GM12878 (cell line): ENCODE measurements at places on chromosomes 11 and 22. TPM values are rescaled to one million over a fixed set of nuclear protein-coding genes. Genes with fewer than 3 reads are reported as not detected.

DNA sequence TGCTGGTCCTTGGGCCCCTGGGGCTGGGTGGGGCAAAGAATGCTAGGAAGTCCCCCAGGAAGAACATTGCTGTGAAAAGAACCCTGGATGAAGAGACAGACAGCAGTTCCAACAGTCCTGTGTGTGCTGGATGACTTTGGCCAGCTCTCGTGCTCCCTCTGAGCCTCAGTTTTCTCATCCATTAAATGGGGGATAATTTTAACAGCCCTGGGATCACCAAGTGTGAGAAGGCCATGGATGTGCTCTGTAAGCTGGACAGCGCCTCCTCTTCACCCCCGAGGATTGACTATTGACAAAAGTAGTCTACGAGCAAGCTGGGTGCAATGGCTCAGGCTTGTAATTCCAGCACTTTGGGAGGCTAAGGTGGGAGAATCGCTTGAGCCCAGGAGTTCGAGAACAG lies 2.5 kb downstream of the LARGE2 start:
- H3K27me3 ChIP-seq: peaks cover 6% of the 10 kb centered on the region
- no peak overlapping the region for H3K4me3 ChIP-seq
- H3K27ac ChIP-seq: no peak overlapping the region
- peaks cover 7% of the 10 kb centered on the region for H3K4me1 ChIP-seq
- H3K36me3 ChIP-seq: no peaks in the 10 kb centered on the region

GRCh38 chr11:9739123-9739900 lies 75.4 kb downstream of the SWAP70 start:
- H3K27ac ChIP-seq: peak overlapping the region; percentile 24
- peaks cover 23% of the 10 kb centered on the region for H3K36me3 ChIP-seq
- no peak overlapping the region for H3K4me3 ChIP-seq
- DNase-seq: no peak

DNA sequence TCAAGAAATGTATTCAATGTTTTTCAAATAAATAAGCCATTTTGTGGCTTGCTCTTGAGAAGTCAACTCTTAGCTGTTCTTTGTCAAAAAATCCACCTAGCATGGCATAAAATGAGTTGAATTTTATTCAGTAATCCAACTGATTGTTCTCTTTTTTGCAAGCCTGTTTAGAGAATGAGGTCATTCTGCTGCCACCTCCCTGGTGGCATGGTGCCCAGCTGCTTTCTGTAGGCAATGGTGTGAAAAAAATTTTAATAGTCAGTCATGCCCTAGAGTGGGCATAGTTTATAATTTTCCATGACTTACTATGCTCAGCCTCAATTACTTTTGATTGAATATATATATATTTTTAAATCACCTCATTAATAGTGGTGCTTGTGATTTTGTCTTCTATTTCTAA lies 177.2 kb downstream of the INSC start:
- H3K36me3 ChIP-seq: no peaks in the 10 kb centered on the region
- H3K4me3 ChIP-seq: no peak overlapping the region
- no peaks in the 10 kb centered on the region for H3K4me1 ChIP-seq
- no peak for DNase-seq

- no peaks in the 10 kb centered on the region for H3K27me3 ChIP-seq
- DNase-seq: no peak
- no peaks in the 10 kb centered on the region for H3K4me1 ChIP-seq
- no peak overlapping the region for H3K27ac ChIP-seq
- H3K36me3 ChIP-seq: no peaks in the 10 kb centered on the region
These were observed 120.9 kb upstream of the B3GAT1 start for GRCh38 chr11:134532921-134533421.

DNA sequence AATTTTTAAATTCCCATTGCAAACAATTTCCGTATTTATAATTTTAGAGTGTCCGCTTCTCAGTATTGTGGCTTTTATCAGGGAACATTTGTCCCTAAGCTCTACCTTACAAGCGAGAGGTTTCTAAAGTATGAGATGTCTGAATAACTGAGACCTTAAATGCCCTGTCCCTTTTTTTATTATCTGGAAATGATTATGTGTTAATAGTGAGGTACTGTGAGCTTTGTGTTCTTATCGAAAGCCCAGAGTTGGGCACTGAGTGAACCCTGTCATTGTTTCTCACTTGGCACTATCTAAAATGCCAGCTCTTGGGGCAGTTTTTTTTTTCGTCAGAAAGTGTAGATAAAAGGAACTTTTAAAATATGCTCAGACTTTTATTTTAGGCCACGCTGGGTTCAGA lies 9.5 kb downstream of the CTTN start:
- H3K27ac ChIP-seq: no peak overlapping the region
- no peaks in the 10 kb centered on the region for H3K4me1 ChIP-seq
- no peak overlapping the region for H3K4me3 ChIP-seq
- no peaks in the 10 kb centered on the region for H3K36me3 ChIP-seq
- no peaks in the 10 kb centered on the region; the same call in 1 of the 2 replicates for H3K27me3 ChIP-seq

- no peaks in the 10 kb centered on the region for H3K36me3 ChIP-seq
- no peak overlapping the region for H3K4me3 ChIP-seq
- H3K27ac ChIP-seq: no peak overlapping the region
- DNase-seq: no peak
These were observed 4.0 kb downstream of the PAX6 start for GRCh38 chr11:31806928-31807798.

The OR5M3 gene
- total RNA-seq: not detected in 2 replicates

DNA sequence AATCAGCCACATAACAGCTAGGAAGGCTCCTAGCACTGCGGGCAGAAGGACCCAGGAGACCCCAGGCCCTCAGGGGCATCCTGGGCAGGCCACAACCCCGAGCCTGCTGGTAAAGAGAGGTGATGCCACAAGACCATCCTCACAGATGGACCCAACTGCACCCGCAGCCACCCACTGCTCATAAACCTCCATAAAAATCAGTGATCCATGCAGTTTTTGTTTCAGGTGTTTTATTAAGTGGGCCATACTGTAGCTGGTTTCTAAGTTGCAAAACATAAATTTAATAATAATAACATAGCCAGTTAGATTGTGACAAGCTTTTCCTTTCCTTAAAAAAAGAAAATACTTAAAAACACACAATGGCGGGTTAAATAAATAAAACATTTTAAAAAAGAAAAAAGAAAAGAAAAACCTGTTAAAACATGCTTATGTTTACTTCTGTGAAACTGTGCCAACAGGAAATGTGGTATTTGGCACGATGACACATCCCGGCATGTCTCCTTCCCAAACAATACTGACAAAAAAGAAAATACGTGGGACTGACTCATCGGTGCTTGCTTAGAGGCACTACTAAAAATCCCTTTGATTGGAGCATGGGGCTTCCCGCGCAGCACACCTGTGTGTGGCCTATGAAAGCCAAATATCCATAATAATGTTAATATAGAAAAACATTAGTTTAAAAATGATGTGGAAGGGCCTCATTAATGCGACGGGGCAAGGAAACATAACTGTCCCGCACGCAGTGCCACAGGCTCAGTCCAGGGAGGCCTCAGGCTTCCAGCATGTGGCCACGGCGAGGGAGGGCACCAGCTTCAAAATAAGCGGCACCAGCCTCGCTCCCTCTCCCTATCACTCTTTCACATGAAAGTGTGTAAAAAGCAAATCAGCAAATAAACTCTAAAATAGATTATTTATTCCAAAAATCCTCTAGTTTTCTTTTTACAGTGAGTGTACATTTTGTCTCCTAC lies 47.5 kb upstream of the SCUBE2 start:
- no peaks in the 10 kb centered on the region for H3K27me3 ChIP-seq
- no peak overlapping the region for H3K27ac ChIP-seq
- H3K4me3 ChIP-seq: no peak overlapping the region

DNA sequence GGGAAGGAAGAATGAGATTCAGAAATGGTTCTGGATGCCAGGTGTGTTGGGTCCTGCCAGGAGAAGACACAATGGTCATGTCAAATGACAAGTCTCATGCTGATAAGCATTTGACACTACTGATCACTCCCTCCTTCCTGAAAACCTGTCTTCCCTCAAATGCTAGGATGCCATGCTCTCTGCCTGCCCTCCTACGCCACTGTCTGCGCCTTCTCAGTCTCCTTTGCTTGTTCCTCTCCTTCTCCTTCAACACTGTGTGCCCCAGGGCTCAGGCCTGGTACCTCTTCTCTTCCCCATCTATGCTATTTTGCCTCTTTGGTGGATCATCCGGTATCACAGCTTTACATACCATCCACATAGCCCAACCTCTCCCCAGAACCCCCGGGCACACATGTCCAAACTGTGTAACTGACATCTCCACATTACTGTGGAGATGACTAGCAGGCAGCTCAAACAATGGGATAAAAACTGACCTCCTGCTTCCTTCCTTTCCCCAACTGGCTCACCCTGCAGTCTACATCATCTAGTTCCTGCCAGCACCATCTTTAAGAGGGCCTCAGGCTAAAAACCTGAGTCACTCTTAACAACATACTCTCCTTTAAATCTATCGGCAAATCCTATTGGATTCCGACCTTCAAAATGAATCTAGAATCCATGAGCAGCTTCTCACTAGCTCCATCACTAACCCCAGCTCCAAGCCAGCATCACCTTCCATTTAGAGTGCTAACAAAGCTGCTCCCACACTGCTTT lies 8.2 kb downstream of the AP1B1 start:
- H3K4me1 ChIP-seq: peaks cover 9% of the 10 kb centered on the region
- H3K27me3 ChIP-seq: no peaks in the 10 kb centered on the region
- H3K27ac ChIP-seq: no peak overlapping the region
- H3K36me3 ChIP-seq: peaks cover 13% of the 10 kb centered on the region
- no peak for DNase-seq
- no peak overlapping the region for H3K4me3 ChIP-seq
